ENCODE measurements at places on chromosomes 11 and 22. TPM values are rescaled to one million over a fixed set of nuclear protein-coding genes. Genes with fewer than 3 reads are reported as not detected.

The ENTHD1 gene
- not detected for total RNA-seq

The NPTXR gene
- total RNA-seq = 3.7 TPM

The TRIM48 gene
- not detected for total RNA-seq

The ALX4 gene
- total RNA-seq = not detected

DNA sequence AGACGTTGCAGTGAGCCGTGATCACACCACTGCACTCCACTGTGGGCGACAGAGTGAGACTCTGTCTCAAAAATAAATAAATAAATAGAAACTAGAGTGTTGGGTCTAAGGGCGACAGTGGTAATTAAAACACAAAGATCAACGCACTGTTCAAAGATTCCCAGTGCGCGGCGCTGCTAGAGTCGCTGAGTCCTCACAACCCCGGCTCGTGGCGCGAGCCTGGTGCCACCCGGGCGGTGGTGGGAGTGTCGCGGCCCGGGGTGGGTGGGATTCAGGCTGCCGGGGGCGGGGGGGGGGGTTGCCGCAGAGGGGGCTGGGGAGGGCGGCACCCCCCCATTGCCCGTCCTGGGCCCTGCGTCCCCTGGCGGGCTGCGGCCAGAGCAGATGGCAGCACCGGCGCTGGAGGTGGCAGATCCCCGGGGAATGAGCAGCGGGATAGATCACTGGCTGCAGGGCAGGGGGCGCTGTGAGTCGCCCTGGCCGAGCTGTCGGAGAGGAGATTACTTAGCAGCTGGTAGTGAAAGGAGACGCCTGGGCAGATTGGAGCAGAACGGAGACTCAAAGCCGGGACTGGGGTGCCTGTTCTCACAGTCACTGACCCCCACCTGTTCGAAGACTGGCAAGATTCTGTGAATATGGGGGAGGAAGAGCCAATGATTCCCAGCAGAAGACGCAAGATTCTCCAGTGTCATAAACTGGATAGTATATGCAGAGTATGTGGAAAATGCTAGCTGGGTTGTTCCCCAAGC, 30.2 kb upstream of the APOBEC3A start:
- DNase-seq = no peak

- no peak for DNase-seq
Measured at GRCh38 chr11:23399995-23400394, 539.7 kb upstream of the CCDC179 start.

- DNase-seq = no peak
Measured at GRCh38 chr11:19646921-19647320, 65.7 kb upstream of the NAV2 start.

GRCh38 chr11:116078101-116078591, 573.9 kb upstream of the CADM1 start:
- no peak for DNase-seq

DNA sequence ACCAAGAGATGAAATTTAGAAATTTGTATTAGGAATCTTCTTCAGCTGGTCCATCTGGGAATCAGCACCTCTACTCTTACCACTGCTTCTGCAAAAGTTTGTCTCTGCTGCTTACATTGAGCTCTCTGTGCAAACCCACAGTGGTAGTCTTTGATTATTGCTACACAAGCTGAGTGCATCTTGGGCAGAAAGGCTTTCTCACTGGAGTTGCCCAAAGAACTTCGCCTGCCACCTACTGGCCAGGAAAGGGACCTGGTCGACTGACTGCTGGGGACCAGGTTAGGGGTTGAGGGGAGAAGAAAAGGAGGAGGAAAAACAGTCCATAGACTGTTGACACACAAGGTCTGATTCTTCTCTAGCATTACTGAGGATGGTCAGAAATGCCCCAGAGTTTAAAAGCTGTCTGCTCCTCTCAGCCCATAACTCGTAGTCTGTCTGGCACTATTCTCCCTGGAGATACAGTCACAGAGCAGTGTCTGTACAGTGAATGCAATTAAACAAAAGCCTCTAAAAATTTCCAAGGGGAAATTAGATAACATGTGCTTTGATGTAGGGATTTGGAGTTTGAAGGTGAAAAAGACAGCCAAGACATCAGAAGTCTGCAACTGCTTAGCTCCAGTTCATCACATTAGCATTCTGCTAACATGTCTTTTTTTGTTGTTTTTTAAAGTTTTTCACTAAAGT, 215.0 kb upstream of the CTSC start:
- no peak for DNase-seq
